ENCODE measurements at places on chromosomes 2 and 18.

DNA sequence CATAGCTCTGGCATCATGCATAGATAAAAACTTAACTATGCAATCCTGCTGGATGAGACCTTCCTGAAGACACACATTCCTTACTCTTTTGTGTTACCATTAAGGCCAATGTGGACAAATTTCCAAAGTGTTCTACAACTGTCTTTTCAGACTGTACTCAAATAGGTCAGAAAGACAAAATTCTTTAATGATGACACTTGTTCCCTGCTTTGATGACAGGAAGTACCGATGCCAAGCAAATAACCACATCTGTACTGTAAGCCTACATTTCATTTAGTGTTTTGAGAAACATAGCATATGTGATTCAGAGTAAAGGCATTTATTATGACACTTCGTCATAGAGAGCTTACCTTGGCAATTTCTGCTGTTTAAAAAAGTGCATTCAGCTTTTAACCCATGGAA lies 55.0 kb downstream of the PMAIP1 start:
- peak; percentile 40 for DNase-seq

- no peak for DNase-seq
These were observed 408.0 kb upstream of the RGPD4 start for GRCh38 chr2:107418708-107419107.

- DNase-seq = no peak
These were observed 239.1 kb downstream of the SEPTIN10 start for GRCh38 chr2:109374548-109375130.

GRCh38 chr2:196131949-196132925 lies 39.1 kb downstream of the STK17B start:
- DNase-seq = no peak

DNA sequence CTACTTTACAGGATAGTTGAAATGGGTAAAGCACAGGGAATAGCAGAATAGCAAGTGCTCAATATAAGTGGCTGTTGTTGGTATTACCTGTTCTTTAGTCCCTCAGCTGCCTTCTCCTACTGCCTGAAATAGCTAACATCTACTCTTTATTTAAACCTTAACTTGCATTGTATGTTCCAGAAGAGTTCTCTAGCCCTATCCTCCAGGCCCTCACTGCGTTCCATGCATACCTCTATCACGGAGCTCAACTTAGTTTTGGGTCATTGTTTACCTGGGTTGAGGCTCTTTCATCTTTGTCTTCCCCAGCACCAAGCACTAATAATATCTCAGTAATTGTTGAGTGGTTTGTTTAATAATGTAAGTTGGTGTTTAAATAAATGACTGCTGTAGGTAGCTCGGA lies 242.2 kb upstream of the FANCL start:
- DNase-seq = no peak

GRCh38 chr2:160541745-160542144 lies 48.1 kb upstream of the RBMS1 start:
- no peak for DNase-seq

DNA sequence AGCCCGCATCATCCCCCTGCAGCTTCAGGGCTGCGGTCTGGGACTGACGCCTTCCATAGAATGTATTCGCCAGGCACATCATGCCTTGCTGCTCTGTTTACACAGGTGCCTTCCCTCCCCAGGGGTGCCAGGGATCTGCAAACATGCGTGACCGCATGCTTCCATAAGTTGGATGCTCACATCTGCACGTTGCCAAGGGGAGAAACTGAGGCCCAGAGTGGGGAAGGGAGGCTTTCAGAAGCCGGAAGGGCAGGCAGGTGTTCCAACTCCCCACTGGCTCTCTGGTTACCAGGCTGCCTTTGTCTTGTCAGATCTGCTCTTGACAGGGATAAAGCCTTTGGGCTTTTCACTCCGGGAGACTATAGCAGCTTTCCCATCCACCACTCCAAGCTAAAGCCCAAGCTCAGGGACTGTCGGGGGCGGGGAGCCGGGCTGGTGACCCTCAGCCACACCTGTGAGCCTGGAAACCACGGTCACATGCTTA lies 125.8 kb upstream of the TNP1 start:
- DNase-seq = no peak

DNA sequence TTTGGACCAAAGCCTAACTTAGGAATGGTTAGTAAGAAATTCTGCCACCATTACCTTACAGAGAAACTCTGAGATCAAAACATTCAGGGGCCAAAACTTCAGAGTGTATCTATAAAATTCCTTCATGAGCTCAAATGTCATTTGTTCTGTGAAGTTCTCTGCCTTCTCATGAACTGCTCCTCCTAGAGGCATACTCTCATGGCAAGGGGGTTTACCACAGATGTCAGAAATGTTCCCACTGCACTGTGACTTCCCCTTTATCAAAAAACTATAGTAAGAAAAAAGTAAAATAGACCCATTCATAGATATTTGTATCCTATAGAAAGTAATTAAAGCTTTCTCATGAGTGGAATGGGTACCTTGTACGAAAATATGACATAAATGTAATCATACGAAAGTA lies 68.5 kb downstream of the USP40 start:
- DNase-seq = no peak

DNA sequence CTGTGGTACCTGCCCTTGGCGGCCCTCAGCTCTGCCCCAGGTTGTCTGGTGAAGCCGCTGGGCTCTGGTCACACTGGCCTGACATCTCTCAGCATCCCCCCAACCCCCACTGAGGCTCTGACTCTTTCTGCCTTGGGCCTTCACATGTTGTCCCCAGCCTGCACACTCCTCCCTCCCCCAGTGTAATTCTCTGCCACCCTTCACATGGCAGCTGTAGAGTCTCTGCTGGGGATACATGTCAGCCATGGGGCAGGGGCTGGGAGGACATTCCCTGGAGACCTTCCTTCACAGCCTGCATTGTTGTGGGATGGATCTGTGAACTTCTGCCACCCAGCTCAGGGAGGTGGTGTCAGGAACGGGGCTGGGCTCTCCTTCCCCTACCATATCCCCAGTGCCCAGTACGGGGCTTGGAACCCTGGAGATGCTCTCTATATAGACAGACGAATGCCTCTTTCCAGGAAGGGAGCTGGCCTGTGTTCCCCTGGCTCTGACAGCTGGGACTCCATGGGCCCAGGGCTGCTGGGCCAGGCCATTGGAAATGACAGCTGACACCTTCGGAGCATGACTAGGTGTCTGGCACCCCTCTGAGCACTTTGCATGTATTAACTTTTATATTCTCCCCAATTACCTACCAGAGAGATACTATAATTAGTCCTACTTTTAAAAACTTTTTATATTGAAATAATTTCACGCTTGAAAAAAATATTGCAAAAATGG lies 151.5 kb downstream of the INHBB start:
- DNase-seq = no peak

DNA sequence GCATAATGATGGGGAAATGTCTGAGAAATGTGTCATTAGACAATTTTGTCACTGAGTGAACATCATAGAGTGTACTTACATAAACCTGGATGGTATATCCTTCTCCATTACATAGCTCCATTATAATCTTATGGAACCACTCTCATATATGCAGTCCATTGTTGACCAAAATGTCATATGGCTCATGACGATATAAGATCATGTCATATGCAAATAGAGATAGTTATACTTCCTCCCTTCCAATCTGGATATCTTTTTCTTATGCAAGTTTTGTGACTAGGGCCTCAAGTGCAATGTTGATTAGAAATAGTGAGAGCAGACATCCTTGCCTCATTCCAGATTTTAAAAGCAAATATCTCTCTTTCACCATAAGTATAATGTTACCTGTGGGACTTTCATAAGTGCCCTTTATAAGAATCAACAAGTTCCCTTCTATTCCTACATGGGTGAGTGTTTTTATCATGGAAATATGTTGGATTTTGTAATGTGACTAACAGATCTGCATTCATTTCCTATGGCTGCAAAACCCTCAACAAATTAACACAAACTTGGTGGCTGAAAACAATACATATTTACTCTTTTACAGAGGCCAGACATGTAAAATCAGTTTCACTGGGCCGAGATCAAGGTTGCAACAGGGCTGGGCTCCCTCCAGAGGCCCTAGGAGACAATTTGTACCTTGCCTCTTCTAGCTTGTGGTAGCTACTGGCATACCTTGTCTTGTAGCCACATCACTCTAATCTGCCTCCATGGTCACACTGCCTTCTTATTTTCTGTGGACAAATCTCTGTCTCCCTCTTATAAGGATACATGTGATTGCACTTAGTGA lies 21.6 kb upstream of the SULT1C4 start:
- DNase-seq = no peak

GRCh38 chr18:12621742-12622306 lies 36.1 kb downstream of the SPIRE1 start:
- no peak for DNase-seq

DNA sequence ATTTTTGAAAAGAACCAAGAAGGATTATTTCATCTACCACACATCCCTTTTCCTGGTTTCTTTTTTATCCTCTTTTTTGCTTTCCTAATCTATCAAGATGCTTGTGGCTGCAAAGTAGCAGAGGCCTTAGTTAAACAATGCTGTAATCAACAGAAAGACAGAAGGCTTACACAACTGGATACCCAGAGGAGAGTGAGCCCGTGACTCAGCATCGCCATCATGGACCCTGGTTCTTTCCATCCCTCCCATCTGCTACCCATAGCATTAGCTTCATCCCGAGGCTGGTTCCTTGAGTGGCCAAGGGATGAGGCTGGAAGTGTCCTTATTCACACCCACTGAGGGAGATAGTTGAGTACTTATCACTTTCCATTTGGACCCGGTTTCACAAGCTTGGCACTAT lies 7.5 kb upstream of the HAAO start:
- no peak for DNase-seq

GRCh38 chr2:231530099-231531011 lies at the start of gene NMUR1:
Gene NMUR1 (minus strand): TSS chr2:231530445. CDS start chr2:231530361, 84 bp downstream.
- DNase-seq = peak; percentile 84

DNA sequence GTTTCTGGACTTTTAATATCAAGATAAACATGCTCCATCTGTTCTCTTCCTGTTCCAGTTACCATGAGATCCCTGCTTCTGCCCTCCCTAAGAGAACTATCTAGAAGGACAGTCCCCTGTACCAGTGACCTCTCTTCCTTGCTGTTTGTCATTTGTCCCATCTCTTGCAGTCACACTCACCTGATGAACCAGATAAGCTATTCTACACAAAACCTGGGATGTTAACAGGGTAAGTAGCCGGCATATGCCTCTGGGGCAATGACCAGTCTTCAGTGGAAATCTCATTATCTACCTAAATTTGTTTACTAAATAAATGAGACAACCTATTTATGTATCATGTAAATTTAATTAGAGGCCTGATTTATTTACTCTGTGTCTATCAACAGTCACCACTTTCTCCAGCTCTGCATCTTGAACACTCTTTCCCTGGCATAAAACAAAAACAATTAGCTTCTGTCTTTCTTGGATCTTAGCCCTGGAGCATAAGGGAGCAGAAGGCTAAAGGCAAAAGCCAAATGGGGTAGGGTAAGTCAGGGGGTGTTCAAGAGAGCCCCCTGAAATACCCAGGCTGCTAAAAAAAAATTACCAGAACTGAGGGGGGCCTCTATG lies 337.7 kb downstream of the ALK start:
- no peak for DNase-seq

DNA sequence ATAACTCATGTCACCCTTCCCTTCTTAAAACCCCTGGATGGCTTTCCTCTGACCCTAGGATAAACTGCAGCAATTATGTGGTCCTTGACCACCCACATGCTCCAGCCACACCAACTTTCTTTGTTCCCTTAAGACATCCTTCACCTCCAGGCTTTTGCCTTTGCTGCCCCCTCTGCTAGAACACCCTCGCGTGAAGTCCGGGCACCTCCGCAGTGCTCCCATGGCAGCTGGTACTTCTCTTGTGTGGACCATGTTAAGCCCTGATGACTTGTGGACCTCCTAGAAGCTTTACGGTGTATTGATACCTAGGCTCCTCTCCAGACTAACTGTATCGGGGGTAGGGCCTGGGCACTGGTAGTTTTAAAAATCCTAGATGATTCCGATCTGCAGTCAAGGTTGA lies 824 bp upstream of the ABHD1 start:
- no peak for DNase-seq

DNA sequence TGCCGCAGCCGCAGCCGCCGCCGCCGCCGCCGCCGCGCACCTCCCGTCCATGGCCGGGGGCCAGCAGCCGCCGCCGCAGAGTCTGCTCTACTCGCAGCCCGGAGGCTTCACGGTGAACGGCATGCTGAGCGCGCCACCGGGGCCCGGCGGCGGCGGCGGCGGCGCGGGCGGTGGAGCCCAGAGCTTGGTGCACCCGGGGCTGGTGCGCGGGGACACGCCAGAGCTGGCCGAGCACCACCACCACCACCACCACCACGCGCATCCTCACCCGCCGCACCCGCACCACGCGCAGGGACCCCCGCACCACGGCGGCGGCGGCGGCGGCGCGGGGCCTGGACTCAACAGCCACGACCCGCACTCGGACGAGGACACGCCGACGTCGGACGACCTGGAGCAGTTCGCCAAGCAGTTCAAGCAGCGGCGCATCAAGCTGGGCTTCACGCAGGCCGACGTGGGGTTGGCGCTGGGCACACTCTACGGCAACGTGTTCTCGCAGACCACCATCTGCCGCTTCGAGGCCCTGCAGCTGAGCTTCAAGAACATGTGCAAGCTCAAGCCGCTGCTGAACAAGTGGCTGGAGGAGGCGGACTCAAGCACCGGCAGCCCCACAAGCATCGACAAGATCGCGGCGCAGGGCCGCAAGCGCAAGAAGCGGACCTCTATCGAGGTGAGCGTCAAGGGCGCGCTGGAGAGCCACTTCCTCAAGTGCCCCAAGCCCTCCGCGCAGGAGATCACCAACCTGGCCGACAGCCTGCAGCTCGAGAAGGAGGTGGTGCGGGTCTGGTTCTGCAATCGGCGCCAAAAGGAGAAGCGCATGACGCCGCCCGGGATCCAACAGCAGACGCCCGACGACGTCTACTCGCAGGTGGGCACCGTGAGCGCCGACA lies 2.4 kb downstream of the POU3F3 start:
- no peak for DNase-seq

GRCh38 chr18:29449424-29449823 lies 1272.5 kb upstream of the CDH2 start:
- no peak for DNase-seq

- no peak for DNase-seq
These were observed 80.3 kb downstream of the MAPRE2 start for GRCh38 chr18:35121531-35121930.

DNA sequence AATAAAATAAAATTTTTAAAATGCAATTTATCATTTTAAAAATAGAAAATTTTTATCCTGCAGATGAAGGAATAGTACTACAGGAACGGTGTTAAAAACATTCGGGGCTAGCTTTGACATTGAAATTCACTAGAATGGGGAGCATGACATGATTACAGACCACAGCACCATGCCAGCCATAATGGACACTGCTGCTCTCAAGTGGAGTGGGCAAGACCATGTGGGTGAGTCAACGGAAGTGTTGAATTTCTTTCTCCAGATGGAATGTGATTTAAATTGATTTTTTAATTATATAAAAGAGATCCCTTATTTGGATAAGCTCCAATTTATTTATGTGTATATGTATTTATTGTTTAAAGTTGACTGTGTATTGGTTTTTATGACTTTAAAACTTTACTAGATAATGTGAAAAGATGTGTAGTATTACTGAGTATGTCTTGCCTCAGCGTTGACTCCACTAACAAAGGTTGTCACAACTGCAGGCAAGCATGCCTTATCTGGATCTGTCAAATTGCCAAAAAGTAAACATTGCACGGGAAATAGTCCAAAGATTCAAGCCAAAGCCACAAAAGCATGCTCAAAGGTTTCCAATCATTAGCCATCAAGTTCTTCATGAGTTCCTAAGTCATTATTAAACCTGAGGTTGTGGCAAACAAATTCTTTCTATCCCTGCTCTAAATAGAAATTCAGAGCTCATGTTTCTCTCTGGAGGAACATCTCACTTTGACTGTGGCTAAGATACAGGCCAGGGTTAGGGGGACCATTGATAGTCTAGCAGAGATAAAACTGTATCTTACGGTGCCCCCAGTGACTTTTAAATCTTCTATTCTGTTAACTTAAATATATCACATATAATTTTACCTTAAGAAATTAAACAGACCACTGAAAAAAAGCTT lies 536.9 kb downstream of the TMX3 start:
- peak; percentile 31 for DNase-seq

Measured in urothelium cell line (cell line).